CD8-positive, alpha-beta memory T cell (primary cell): ENCODE measurements at places on chromosomes 3 and 15. TPM values are rescaled to one million over a fixed set of nuclear protein-coding genes. Genes with fewer than 3 reads are reported as not detected.

AGBL1 gene
- total RNA-seq: not detected

ADAMTS7 gene
- 0.07 TPM for total RNA-seq

MAP1A gene
- total RNA-seq: 0.75 TPM

TPM1 gene
- total RNA-seq: 9.4 TPM

ADPGK gene
- total RNA-seq: 57.8 TPM

IL1RAP gene
- 6.7 TPM for total RNA-seq

IQCH gene
- 1.3 TPM for total RNA-seq

FBLN2 gene
- 0.09 TPM for total RNA-seq

GNB4 gene
- total RNA-seq: 1.5 TPM

ILDR1 gene
- not detected for total RNA-seq

ADAMTSL3 gene
- not detected for total RNA-seq

PPP1R14D gene
- total RNA-seq: not detected

CKMT1B gene
- total RNA-seq: not detected

STRA6 gene
- total RNA-seq: not detected

DZIP1L gene
- total RNA-seq: not detected

SH3GL3 gene
- total RNA-seq: not detected

CRTC3 gene
- 26.7 TPM for total RNA-seq

GLDN gene
- not detected for total RNA-seq

PLA2G4F gene
- total RNA-seq: not detected

CAPN3 gene
- total RNA-seq: 4.3 TPM

TM4SF18 gene
- total RNA-seq: not detected

KNG1 gene
- total RNA-seq: not detected

IL16 gene
- 73.4 TPM for total RNA-seq

CCR3 gene
- total RNA-seq: not detected

ACAD9 gene
- 51.2 TPM for total RNA-seq

PIGBOS1 gene
- 11.5 TPM for total RNA-seq

SUCNR1 gene
- total RNA-seq: not detected

NR1I2 gene
- 0.35 TPM for total RNA-seq

DNAH12 gene
- total RNA-seq: 0.09 TPM

FMN1 gene
- 0.24 TPM for total RNA-seq

SYNPR gene
- not detected for total RNA-seq

MB21D2 gene
- 1.1 TPM for total RNA-seq

CCDC191 gene
- total RNA-seq: 1.4 TPM

CASR gene
- not detected for total RNA-seq

AP3B2 gene
- 0.16 TPM for total RNA-seq

CGNL1 gene
- total RNA-seq: not detected

CHST13 gene
- total RNA-seq: 0.31 TPM

NANOGP8 gene
- not detected for total RNA-seq

ECE2 gene
- not detected for total RNA-seq

EDC3 gene
- 52.0 TPM for total RNA-seq

MYO5C gene
- total RNA-seq: 0.33 TPM

SLC6A20 gene
- not detected for total RNA-seq
